ENCODE measurements at places on chromosomes 3 and 15. TPM values are rescaled to one million over a fixed set of nuclear protein-coding genes. Genes with fewer than 3 reads are reported as not detected.

- DNase-seq, result peak; percentile 10
These were observed 16.7 kb upstream of the LCMT2 start for GRCh38 chr15:43347114-43347513.

GRCh38 chr3:129892486-129892856, 1.0 kb downstream of the TMCC1 start:
- no peak for DNase-seq

DNA sequence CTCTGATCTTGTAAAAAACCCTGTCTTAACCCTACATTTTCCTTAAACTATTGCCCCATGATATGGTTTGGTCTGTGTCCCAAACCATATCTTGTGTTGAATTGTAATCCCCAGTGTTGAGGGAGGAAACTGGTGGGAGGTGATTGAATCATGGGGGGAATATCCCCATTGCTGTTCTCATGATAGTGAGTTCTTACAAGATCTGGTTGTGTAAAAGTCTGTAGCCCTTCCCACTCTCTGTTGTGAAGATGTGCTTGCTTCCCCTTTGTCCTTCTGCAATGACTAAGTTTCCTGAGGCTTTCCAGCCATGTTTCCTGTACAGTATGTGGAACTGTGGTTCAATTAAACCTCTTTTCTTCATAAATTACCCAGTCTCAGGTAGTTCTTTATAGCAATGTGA, 881.4 kb downstream of the DIPK2A start:
- DNase-seq, result no peak

GRCh38 chr3:4732925-4733324, 239.8 kb downstream of the ITPR1 start:
- no peak for DNase-seq

- no peak for DNase-seq
These were observed 503.3 kb upstream of the CFAP20DC start for GRCh38 chr3:59553076-59553475.

DNA sequence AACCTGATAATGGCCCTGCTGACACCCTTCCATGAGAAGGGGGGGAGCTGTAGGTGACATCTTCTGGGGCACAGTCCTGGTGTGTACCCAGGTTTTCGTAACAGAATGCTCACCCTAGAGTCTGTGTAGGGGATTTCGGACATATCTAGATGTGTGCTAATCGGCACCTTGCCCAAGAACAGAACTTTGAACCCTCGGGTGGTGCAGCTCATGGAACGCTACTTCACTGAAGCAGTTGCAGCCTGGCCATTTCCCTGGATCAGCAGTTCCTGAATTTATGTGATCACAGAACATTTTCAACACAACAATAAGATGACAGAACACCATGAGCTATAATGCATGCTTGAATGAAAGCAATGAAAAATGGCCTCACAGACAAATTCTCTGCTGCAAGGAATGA, 57.5 kb upstream of the MUC13 start:
- no peak for DNase-seq

GRCh38 chr15:76183930-76184649, 124.3 kb downstream of the TMEM266 start:
- no peak for DNase-seq

- DNase-seq, result no peak
These were observed 16.0 kb upstream of the ZNF710 start for GRCh38 chr15:89985111-89985510.

GRCh38 chr3:25044762-25045710, 383.0 kb upstream of the RARB start:
- peak; percentile 8 for DNase-seq

- no peak for DNase-seq
These were observed 5.5 kb upstream of the ATP2B2 start for GRCh38 chr3:10510743-10511432.

DNA sequence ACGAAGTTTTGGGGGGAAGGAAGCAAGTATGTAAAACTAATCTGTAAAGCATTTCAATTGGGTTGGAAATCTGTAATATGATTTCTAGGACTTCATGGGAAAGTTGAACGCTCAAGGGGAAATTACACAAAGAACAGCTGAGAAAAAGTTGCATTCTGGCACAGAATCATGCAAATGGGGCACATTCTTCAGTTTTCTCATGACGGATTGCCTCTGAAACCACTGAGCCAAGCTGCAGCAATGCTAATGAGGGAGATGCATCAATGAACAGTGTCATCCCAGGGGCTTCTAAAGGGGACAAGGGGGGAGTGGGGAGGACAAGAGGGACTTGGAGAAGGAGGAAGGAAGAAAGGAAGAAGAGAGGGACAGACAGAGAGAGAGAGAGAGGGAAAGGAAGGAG, 291.4 kb upstream of the ATP11B start:
- no peak for DNase-seq

- DNase-seq, result no peak
These were observed 683 bp upstream of the CACNA2D3 start for GRCh38 chr3:54121414-54122323.

DNA sequence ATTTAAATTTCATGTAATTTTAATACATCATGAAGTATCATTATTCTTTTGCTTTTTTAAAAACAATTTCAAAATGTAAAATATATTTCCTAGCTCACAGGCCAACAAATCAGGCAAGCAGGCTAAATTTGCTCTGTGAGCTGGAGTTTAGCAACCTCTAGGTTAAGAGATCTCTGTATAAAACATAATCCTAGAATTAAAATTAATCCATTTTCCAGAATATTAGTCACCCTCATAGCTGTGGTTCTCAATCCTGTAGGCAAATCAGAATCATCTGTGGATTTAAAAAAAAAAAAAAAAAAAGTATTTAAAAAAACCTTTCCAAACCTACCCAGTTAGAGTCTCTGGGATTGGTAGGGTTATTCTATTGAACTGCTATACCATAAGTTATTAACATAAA, 209.7 kb downstream of the MINAR1 start:
- DNase-seq, result no peak

DNA sequence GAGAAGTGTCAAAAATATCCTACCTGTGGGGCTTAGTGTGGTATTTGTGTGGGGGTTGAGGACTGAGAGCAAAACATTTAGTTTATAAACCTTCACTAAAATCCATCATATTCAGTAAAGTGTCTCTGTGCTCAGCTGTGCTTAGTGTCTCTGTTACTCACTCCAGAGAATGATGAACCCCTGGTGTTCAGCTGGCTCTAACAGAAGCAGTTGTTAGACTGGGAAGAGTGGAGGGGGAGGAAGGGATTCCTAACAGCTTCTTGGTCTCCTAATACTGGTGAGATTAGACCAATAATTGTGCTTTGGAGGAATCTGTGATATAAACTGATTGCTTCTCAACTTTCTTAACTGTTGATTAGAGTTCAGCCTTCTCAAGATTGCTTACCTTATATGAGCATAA, 1123.5 kb downstream of the ROBO2 start:
- no peak for DNase-seq

GRCh38 chr3:47000198-47000815, 20.8 kb downstream of the NBEAL2 start:
- peak; percentile 19 for DNase-seq

GRCh38 chr3:116579840-116580239, 129.7 kb upstream of the TUSC7 start:
- DNase-seq, result peak; percentile 0

DNA sequence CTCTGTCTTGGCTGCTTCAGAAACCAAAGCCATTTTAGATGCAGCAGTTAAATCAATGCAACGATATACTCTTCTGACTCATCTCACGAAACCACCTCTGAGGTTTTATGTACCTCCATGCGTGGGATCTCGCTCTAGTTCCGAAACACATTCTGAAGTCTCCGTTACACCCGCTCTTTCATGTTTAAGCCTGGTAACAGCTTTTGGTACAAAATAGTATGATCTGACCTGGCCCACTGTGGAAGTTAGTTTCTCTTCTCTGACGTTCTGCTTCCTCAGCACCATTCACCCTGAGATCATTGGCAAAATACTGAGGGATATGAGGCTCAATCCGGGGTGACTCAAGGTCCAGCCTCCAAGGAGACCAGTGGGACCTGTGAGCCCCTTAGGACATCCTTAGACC, 121.9 kb downstream of the TMEM266 start:
- no peak for DNase-seq

DNA sequence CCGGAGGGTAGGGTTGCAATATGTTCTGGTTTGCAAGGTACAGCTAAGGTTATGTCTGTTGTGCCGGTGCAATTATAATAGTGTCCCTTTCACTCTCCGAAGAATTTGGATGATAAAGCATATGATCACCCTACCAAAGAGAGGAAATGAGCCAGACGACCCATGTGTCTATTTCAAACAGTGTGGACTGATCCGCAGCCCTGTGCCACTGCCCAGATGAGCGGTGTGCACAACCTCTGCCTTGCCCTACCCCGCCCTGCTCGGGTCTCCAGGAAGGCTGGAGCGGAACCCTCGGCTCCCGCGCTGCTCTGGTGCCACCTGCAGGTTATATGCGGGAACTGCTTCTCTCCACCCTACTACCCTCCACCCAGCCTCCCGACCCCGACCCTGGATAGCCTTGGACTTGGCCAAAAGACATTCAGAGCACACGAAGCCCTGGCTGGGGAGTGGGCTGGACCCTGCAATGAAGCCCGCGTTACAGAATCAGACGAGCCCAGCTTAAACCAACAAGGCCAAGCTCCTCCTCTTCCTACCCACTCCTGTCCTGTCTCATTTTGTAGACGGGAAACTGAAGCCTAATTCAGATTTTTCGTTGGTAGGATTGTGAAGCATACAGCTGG, 68.4 kb upstream of the CHRNB4 start:
- peak; percentile 36 for DNase-seq

GRCh38 chr3:172103724-172104123, 64.3 kb downstream of the FNDC3B start:
- DNase-seq, result peak; percentile 88

- DNase-seq, result no peak
These were observed 19.5 kb upstream of the FBLN2 start for GRCh38 chr3:13529196-13530112.

DNA sequence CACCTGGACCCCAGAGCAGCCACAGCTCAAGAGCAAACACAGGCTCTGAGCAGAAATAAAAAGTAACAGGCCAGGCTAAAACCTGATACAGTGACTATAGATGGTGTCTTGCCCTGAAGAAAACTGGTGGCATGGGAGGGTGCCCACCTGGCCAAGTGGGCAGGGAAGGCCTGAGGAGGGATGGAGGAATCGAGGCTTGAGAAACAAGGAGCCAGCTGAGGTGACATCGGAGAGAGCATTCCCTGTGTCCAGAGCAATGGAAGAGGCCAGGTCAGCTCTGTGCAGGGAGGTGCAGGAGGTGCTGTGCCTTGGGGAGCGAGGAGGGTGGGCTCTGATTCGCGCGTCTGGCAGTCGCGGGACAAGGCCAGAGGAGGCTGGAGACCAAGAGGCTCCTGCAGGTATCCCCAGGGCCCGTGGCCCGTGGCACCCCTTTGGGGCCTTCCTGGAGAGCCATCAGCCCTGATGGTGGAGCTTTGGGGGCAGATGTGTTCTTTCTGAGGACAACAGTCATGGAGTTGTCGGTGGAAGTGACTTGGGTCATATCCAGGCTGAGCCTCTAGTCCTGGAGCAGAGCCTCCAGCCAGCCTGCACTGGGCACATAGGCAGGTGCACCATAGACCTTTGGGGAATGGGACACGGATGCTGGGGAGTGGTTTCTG, 56.1 kb downstream of the PLXNA1 start:
- DNase-seq, result no peak

Gene BNC1
- total RNA-seq, result 13.8 TPM

Gene PLA2G4D
- not detected for total RNA-seq

Gene LRRIQ4
- total RNA-seq, result not detected

Gene SLC9C1
- total RNA-seq, result not detected

Gene SLC2A2
- not detected for total RNA-seq

Gene THAP10
- total RNA-seq, result 8.9 TPM
